ENCODE measurements at places on chromosomes 1 and 21.

GRCh38 chr1:91507328-91507727 is 6.7 kb downstream of the CDC7 start:
- no peak for DNase-seq

GRCh38 chr1:21308847-21309652 is 18.8 kb upstream of the ECE1 start:
- no peak for DNase-seq

DNA sequence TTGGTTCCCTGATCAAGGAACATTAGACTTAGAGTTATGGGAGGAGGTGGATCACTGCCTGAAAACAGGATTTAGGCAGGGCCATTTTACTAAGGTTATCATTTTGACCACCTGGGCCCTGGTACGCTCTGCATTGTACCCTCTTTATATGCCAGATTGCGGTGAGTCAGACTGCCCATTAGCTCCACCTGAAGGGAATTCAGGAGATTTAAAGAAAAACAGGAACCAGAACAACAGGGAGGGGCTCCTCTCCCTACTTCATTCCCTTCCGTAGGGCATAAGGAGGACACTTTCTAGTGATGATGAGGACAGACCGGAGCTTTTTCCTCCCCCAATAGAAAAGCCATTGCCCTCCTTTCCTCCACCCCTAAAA is 20.6 kb upstream of the ITLN1 start:
- DNase-seq, result no peak

- no peak for DNase-seq
Measured at GRCh38 chr1:45400049-45400448, 59.8 kb upstream of the MUTYH start.

GRCh38 chr1:248926401-248927182 is 20.6 kb downstream of the PGBD2 start:
- no peak for DNase-seq

GRCh38 chr1:248618878-248619277 is 16.0 kb downstream of the OR2T11 start:
- peak; percentile 35 for DNase-seq

GRCh38 chr1:41448821-41449220 is 35.7 kb downstream of the EDN2 start:
- no peak for DNase-seq

GRCh38 chr21:33751120-33751519 is 108.8 kb downstream of the ITSN1 start:
- DNase-seq, result no peak

DNA sequence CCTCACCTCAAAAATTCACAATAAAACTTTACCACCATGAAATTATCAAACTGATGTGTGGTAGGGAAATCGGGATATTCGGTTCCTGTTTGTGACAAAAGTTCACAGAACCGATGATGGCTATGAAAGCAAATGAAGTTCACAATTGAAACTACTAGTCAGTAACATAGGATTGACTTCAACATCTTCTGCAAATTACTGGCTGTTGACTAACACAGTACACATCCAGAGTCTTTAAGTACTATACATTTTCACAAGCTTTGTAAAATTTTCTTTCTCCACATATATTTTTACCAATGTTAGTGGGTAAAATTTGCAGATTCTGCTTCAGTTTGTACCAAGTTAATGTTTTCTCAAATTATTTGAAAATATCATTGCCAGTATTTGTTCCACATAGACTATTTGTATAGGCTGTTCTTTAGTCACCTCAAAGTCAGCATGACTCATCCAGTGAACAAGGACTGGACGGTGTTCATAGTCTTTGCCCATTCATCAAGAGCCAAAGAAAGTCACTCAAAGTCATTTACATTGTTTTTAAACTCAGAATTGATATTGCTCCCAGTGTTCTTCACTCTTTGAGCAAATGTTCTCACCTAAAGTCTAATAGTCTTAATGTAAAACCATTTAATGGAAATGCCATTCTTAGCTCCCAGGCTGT is 213.4 kb downstream of the USP25 start:
- no peak for DNase-seq

DNA sequence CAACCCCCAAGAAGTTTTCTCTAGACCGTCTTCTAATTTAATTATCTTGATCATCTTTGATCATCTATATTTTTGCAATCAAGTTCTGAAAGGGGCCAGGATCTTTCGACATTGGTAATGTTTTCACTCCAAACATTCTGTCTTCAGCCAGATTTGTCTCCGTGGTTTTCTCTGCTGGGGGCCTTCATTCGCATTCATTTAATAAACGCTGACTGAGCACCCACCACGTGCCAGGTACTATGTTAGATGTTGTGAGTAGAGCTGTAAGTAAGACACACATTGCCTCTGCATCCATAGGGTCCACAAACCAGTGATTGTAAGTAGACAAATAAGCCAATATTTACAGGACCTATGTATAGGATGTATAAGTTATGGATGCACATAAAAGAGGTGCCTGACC is 134.5 kb upstream of the MROH9 start:
- DNase-seq, result no peak

GRCh38 chr1:79629414-79629813 is 622.9 kb upstream of the ADGRL4 start:
- DNase-seq, result no peak

GRCh38 chr1:226882631-226883409 is 12.4 kb downstream of the PSEN2 start:
- no peak for DNase-seq

DNA sequence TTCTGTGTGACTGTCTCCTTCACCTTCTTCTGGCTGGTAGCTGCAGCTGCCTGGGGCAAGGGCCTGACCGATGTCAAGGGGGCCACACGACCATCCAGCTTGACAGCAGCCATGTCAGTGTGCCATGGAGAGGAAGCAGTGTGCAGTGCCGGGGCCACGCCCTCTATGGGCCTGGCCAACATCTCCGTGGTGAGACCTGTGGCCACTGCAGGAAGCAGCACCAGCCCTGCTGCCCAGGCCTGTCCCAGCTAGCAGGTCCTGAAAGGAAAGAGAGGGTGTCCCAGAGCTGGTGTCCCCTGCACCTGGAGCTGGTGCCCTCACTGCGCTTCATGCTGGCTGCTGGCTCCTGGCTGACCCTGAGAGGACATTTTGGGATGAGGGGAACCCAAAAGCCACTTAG is 5.9 kb upstream of the ATXN7L2 start:
- no peak for DNase-seq

Data from GM04504 (cell line).